ENCODE measurements at places on chromosomes 12 and 14.

- DNase-seq: no peak
Observed at GRCh38 chr12:87163122-87163521, 866.1 kb downstream of the C12orf50 start.

- peak; percentile 29 for DNase-seq
Observed at GRCh38 chr14:49923442-49923841, 30.6 kb downstream of the ARF6 start.

GRCh38 chr12:120051535-120051934, 62.5 kb downstream of the BICDL1 start:
- DNase-seq: no peak

DNA sequence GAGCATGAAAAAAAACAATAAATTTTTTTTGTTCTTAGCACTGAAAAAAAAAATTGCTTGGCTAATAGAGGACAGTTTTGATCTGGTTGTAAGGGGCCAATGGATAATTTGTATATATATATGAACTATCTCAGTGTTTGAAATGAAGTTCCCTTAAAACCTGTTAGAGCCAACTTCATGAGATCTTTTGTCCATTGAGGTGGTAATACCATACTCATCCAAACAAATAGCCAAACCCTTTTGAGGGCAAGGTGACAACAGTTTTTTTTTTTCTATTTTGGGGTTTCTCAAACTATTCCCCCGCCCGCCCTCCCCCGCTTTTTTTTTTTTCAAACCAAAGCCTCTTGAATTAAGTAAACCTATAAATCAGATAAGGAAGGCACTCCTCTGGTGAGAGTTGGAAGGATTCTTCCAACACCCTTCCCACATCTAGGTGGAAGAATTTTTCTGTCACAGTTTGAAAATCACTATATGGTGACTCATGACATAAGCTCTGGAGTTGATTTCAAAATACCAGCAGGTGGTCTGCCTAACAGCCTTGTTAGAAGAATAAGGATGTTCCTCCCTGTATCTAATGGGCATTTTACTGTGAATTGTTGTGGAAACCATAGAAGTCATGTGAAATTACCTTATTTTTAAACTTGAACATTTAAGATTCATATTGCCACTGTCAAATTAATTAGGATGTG, 10.2 kb downstream of the ARHGAP5 start:
- DNase-seq: no peak

- peak; percentile 76 for DNase-seq
Observed at GRCh38 chr12:29148911-29149690, at the start of gene FAR2. TSS of gene FAR2 (plus strand) at chr12:29149278. CDS start at chr12:29270450, 121,172 bp downstream.

- no peak for DNase-seq
Observed at GRCh38 chr14:85142982-85143381, 387.0 kb upstream of the FLRT2 start.

DNA sequence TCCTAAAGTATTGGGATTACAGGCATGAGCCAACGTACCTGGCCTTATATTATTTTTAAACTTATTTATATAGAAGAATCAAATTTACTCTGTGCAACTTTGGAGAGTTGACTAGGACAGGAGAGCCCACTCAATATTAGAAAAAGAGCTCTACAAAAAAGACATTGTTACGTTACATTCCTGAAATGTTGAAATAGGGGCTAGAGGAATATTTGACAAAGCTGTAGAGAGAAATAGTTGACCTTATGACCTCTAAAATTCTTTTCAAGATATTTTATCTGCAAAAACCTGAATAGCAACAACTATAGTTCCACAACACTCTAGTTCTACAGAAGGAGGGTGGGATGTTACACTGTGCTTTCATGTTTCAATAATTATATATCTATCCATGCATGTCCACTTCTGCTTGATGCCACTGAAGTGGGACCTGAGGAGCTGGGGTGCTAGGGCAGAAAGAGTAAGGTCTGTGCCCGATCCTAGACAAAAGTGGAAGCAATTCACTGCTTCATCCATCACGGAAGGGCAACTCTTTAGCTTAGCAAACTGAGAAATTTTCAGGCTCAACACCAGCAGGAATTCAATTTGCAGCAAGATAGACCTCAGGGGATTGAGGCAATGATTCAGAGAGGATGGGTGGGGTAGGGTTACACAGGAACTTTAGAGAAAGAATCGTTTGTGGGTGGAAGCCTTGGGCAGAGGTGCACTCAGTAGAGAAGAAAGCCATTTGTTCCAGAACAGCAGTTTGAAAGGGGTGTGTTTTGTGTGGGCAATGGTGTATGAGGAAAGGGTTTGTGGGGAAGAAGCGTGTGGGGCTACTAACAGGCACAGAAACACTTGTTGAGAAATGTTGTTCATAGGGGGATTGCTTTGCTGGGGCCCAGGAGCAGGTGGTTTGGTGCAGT, 16.0 kb upstream of the RNASE10 start:
- peak; percentile 44 for DNase-seq

- DNase-seq: no peak
Observed at GRCh38 chr12:42643881-42644579, 54.5 kb upstream of the PRICKLE1 start.

GRCh38 chr12:29187756-29188155, 38.7 kb downstream of the FAR2 start:
- DNase-seq: no peak

- no peak for DNase-seq
Observed at GRCh38 chr12:110058875-110059615, 10.7 kb upstream of the C12orf76 start.

DNA sequence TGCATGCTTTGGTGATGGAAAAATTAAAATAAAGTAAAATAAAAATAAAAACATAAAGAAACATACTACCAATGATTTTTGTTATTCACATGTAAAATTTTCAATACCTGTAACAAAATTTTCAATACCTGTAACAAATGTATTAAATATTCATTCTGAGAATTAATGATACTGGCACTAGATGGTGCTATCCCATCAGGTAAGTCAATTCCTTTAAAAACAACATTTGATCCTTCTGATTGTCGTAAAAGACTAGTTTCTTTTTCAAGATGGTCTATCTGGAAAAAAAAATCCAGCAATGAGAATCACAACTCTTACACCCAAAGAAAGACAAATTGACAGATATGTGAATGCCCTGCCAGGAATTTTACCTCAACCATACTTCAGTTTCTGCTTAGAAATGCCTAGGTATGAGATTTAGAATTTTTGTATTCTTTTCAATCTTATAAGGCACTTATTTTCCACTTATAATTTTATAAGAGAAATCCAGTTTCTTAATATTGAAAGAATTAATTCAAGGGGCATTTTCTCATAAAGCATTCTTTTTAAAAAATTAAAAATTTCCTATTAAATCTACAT, 30.7 kb downstream of the CEP290 start:
- peak; percentile 19 for DNase-seq

DNA sequence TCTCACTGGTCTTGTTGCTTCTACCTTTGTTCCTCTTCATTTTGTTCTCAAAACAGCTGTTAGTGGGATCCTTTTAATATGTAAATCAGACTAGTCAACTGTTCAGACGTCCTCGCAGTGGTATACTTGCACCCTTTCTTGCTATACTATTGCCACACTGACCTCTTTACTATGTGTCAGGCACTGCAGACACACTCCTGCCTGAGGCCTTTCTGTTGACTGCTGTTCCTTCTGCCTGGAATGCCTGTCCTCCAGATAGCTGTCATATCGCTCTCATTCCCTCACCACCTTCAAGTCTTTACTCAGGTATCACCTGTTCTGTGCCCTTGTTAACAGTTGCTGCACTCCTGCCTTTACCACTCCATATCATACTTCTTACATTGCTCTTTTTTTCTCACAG, 90.0 kb upstream of the TMEM263 start:
- no peak for DNase-seq

DNA sequence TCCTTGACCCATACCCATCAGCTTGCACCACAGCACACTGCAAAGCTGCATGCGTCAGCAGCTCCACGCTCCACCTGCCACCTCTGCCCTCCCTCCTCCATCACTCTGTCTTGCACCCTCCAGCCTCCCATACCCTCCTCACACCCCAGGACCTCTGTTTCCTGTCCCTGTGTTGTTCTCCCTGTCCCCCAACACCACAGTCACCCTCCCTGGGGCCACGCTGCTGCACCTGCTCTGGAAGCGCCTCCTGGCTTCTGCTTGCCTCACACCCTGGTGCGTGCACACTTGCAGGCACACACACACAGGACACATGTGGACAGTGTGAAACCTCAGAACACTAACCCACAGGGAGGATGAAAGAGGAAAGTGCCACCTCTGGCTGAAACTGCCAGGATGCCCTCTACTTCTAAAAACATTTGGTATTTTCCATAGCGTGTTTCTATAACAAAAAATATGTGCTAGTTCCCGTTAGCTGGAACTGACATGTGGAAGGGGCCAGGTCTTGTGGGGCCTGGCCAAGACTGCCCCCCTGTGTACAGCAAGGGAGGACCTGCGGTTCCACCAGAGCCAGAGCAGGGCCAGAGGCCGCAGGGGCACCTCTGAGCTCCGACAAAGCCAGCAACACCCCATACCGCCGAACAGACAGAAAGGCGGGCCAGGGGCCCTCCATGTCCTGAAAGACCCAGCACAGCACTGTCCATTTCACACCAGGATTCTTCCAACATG, 10.0 kb downstream of the BRF1 start:
- no peak for DNase-seq

- DNase-seq: no peak
Observed at GRCh38 chr14:71551291-71551950, 380.8 kb upstream of the RGS6 start.

DNA sequence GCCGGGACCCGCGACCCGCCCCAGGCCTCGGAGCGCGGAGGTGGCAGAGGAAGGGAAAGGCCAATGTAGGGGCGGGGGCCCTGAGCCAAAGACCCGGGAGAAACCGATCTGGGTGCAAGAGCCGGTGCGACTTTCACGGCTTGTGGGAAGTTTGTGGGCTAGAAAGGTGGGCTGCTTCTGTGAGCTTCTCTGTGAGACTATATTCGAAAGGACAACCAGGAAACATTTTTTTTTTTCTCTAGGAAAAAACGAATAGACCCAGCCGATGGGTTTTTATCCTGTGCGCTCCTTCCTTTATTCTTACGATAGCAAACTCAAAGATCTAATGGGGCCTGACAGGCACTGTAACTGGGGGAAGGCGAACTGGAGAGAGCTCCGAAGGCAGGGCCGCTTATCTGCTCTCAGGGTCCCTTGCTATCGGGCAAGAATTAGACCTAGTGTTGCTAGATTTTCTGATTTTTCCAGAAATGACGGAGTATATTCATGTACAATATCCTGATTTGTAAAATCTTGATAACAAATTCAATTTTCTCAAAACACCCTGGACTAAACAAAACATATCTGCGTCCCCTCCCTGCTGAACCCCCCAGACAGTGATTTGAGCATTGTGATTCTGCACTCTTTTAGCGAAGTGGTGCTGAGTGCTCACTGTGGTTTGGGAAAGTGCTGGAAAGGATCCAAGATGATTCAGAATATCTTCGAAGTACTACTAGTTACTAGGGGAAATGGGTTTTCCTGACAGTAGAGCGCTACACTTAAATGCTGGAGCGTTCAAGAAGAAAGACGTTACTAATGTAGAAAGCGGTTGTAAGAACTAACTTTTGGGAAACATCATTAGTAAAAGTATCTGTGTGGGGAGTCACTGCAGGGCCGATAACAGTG, 563 bp upstream of the STXBP6 start:
- DNase-seq: no peak

GRCh38 chr12:77179515-77179914, 114.1 kb upstream of the E2F7 start:
- DNase-seq: no peak

- no peak for DNase-seq
Observed at GRCh38 chr12:131123817-131124216, 170.1 kb downstream of the ADGRD1 start.

GRCh38 chr14:63996625-63997220, 143.9 kb downstream of the SYNE2 start:
- no peak for DNase-seq

DNA sequence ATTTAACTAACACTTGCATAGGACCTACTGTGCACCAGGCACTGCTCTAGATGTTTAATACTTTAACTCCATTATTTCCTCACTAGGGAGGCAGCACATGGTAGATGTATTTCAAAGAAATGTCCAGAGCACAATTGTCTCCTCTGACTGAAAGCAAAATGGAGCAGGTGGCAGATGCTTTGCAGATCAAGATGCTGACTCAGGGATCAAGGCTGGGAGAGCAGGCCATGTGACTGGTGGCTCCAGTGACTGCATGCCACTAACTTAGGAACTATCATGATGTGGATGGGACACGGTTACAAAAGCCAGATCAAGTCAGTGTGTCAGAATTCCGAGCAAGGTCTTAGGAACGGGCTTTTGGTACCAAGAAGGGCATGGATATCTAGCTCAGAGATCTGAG, 28.2 kb downstream of the SERPINA11 start:
- DNase-seq: no peak

DNA sequence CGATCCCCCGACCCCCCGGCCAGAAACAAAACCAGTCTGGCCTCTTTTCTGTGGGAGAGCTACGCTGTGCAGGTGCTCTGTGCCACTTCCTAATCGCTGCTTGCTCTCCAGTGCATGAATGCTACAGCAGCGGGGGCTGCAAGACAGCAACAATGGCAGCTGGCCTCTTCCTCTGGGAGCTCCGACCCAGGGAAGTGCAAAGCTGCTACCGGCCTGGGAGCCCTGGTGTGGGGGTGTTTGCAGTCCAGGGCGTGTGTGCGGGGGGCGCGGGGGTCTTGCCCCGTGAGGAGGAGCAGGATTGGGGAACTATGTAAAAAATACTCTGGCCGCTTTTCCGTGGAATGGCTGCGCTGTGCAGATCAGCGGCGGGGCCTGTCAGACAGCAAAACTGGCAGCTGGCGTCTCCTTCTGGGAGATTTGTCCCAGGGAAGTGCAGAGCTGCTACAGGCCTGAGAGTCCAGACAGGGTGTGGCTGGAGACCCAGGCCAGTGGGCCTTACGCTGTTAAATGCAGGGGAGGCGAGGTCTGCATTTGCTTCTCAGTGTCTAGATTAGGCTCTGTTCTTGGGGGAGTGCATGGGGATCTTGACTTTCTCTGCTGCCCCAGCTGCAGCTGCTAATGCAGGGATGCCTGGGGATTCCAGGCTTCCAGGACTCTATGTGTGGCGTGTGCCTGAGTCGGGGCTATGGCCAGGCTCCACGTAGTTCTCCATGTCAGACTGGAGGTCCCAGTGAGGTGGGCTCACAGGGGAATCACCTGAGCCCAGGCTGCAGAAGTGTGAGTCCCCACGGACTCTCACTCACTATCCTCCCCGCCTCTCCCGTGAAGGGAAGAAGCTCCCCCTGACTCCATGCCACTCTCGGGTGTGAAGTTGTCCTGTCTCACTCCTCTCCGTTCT, 344.5 kb downstream of the AEBP2 start:
- DNase-seq: no peak

- no peak for DNase-seq
Observed at GRCh38 chr12:120488057-120488640, 7.8 kb upstream of the DYNLL1 start.
